ENCODE measurements at places on chromosomes 13 and 19.

DNA sequence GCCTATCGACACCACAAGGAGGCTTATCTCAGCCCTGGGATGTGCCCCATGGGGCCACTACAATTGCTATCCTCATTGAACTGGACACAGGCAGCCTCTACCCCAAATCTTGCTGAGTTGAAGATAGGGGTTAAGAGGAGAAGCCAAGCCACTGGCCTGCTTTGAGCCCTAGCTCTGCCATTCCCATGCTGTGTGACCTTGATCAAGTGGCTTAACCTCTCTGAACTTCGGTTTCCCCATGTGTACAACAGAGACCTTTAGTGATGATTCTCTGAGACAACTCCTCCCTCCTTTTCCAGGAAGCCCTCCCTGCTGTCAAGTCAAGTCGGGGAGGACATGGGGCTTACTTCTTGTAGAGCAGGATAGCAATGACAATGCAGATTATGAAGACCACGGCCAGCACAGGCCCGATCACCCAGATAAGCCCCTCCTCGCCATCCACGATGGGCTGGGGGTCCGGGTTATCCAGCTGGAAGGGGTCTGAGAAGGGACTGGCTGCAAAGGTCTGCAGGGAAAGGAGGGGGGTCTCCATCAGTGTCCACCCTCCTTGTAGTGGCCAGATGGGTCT is 121.6 kb downstream of the PTPRS start:
- no peak for DNase-seq

DNA sequence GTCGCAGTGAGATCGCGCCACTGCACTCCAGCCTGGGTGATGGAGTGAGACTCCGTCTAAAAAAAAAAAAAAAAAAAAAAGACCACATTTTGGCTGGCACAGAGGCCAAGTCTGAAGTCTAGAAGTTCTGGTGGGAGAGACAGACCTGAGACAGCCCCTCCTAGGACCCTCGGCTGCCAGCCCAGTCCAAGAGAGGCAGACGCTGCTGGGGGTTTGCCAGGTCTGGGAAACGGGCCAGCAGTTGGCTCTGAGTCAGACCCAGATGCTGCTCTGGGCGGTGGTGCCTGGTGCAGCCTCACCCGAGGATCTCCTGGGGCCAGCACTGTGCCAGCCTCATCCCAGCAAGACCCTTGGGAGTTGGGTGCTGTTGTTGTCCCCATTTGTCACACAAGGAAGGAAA is 5.8 kb downstream of the FCHO1 start:
- DNase-seq = no peak

- DNase-seq = no peak
Observed at GRCh38 chr13:63088226-63088625, 1672.6 kb upstream of the PCDH20 start.

DNA sequence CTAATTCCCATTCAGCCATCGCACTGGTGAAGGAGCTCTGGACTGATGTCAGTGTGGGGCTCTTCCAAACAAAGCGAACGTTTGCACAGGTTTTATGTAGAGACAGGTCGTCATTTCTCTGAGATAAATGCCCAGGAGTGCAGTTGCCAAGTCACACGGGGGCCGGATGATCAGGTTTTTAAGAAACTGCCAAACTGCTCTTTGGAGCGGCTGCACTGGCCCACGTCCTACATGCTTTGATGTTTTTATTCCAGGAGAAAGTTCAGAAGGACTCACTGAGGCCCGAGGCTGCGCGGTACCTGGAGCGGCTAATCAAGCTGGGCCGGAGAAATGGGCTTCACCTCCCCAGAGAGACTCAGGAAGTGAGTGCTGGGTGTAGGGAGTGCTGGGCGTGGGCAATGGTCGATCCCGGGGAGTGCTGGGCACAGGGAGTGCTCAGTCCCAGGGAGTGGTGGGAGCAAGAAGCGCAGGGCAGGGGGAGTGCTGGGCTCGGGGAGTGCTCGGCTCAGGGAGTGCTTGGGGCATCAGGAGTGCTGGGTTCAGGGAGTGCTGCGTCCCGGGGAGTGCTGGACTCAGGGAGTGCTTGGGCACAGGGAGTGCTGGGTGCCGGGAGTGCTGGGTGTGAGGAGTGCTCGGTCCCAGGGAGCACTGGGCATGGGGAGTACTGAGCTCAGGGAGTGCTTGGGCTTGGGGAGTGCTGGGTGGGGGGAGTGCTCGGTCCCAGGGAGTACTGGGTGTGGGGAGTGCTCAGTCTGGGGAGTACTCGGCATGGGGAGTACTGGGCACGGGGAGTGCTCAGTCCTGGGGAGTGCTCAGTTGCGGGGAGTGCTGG is 10.7 kb downstream of the THOP1 start:
- no peak for DNase-seq

DNA sequence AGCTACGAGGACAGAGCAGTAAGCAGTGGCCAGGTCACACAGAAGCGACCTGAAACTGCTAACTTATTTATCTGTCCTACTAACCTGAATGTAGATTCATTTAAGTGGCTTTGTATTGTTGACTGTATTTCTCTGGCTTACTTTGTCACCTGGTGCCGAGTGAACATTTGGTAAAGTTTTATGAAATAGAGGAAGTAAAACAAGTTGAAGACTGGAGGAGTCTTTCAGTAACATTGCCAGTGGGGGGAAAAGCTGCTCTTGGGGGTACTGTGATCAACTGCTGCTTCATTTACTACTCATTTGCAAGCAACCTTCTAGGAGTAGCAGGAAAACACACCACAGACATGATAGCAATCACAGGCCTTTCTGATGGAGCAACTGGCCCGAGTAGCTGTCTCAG is 615.0 kb downstream of the FGF9 start:
- DNase-seq = no peak

DNA sequence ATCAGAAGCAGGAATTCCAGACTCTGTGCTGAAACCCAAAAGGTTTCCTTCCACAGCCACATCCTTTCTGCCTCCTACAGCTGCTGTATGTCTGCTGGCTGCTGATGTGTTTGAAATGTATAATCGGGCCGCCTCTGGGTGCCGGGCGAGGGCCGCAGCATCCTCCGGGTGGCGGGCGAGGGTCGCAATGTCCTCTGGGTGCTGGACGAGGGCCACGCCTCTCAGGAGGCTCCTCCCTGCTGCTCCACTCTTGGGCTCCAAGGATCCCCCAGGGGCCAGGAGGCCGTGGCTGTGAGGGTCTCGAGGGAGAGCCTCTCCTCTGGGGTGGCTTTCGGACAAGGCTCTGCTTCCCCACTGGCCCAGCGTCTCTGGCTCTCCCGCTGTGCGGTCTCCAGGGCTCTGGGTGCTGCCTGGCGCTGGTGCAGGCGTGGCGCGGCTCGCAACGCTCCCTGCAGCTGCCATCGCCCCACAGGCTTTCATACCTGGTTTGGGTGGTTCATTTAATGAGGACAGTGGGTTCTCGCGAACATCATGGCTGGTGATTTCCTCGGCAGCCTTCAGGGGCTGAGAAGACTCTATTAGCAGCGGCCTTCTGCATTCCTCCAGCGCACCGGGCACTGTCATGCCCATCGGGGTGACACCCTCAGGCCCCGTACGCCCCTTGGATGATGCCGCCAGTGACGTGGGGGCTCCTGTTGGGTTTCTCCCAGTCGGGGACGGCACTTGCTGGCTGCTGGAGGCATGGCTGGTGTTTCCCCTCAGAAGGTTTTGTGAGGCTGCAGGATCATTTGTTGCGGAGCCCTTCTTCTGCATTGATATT is 41.8 kb upstream of the GRTP1 start:
- DNase-seq = no peak

DNA sequence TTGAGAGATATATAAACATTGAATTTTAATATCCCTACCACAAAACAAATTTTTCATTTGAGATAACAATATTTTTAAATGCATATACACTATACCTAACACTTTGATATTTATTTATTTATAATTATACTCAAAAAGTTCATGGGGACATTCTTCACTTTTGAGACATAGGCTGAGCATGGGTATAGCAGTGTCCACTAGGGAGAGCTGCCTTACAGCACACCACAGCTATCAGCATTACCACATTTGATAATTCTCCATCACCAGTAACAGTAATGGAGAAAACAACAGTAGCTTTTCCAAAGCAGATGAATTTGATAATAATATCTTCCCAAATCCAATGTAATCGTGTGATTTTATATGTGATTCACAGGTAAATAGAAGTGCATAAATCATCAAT is 626.1 kb downstream of the DACH1 start:
- DNase-seq = no peak

GRCh38 chr13:46648166-46648607 is 95.2 kb downstream of the LRCH1 start:
- DNase-seq = no peak

DNA sequence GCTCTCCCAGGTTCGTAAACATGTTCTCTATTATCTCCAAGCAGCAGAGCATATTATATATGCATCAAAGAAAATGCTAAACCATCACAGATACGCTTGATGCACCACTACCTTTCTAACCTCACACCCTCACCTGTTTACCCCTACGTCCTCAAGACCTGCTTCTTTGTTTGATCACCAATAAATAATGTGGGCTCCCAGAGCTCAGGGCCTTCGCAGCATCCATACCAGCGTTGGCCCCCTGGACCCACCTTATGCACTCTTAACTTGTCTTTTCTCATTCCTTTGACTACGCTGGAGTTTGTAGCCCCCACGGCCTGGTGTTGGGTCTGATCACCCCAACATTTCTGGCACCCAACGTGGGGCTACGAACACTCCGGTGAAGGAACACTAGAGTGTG is 10.0 kb upstream of the ZNF443 start:
- DNase-seq = no peak

- DNase-seq = no peak
Observed at GRCh38 chr13:99275093-99275469, 16.9 kb upstream of the GPR18 start.

- DNase-seq = no peak
Observed at GRCh38 chr19:1166872-1167573, 7.0 kb downstream of the SBNO2 start.

DNA sequence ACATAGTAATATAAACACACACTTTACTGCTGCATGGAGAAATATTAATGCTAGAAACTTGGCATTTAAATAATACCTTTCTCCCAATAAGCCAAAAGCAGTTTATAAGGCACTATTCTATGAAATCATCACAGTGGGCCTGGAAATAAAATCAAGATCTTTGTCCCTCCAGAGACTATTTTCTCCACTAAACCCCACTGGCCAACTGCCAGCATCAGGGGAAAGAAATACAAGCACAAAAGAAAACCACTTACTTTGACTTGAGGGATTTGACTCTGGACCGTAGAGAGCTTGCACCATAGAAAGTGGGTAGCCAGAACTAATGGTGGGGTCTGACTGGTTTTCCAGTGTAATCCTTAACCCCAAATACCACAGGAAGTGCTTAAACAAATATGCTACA is 71.9 kb downstream of the DCLK1 start:
- DNase-seq = no peak

Measured in left forelimb (tissue), 1 donor.